Osteocyte (in vitro differentiated cells): ENCODE measurements at places on chromosomes 4 and X. TPM values are rescaled to one million over a fixed set of nuclear protein-coding genes. Genes with fewer than 3 reads are reported as not detected.

DNA sequence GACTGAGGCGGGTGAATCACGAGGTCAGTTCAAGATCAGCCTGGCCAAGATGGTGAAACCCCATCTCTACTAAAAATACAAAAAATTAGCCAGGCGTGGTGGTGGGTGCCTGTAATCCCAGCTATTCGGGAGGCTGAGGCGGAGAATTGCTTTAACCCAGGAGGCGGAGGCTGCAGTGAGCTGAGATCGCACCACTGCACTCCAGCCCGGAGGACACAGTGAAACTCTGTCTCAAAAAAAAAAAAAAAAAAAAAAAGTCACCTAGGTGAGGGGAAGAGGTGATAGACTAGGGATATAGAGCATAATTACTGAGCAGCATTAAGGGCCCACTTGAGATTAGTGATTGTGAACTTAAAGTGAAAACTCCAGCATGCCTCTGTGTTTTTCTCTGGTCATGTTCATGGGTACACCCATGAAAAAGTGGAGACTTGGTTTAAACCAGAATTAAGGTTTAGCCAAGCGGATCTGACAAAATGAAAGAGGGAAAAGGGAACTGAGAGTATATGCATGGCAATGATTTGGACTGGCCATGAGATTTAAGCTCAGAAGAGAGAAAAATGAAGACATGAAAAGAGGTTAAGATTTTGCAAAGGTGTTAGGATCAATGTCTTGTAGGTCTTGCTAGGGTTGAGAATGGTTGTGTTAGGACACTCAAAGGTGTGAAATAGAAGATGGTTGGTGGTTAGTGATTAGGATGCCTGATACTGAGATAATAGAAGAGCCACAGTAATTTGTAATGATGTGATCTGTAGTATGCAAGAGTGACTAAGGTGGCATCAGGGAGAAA, 105.0 kb downstream of the RAB28 start:
- no peaks in the 10 kb centered on the region for H3K4me1 ChIP-seq
- no peak overlapping the region for H3K4me3 ChIP-seq
- H3K36me3 ChIP-seq, result peaks cover 3% of the 10 kb centered on the region
- no peak for DNase-seq

- peak overlapping the region; percentile 46 for H3K4me3 ChIP-seq
- H3K27ac ChIP-seq, result peak overlapping the region; percentile 95
- no peak for DNase-seq
- no peaks in the 10 kb centered on the region for H3K27me3 ChIP-seq
- peaks cover 28% of the 10 kb centered on the region for H3K36me3 ChIP-seq
Measured at GRCh38 chr4:158873795-158874401, 105.1 kb downstream of the FNIP2 start.

DNA sequence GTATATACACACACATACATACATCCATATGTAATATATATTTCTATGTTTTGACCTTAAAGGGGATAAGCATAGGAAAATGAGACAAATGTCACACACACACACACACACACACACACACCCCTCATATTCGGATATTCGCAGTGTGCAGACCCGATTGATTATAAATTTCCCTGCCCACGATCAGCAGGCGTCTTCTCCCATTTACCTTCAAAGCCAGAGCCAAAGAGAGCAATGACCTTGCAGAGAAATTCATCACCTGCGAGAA, 488 bp downstream of the GPRIN3 start:
- H3K4me1 ChIP-seq, result no peaks in the 10 kb centered on the region
- peaks cover 28% of the 10 kb centered on the region for H3K27me3 ChIP-seq
- no peaks in the 10 kb centered on the region for H3K36me3 ChIP-seq
- H3K27ac ChIP-seq, result no peak overlapping the region
- DNase-seq, result no peak
- peak overlapping the region; percentile 72 for H3K4me3 ChIP-seq

The PABPC5 gene
- total RNA-seq, result 5.9 and 6.6 TPM in 2 replicates

- H3K27ac ChIP-seq, result no peak overlapping the region
- H3K36me3 ChIP-seq, result no peaks in the 10 kb centered on the region
- no peaks in the 10 kb centered on the region for H3K4me1 ChIP-seq
- H3K4me3 ChIP-seq, result no peak overlapping the region
Measured at GRCh38 chr4:183828125-183828524, 77.0 kb upstream of the STOX2 start.

The SPRY1 gene
- 51.0 and 51.7 TPM in 2 replicates for total RNA-seq

The GPR34 gene
- total RNA-seq, result not detected in 2 replicates

The TRIM61 gene
- not detected in 2 replicates for total RNA-seq

The ATOH1 gene
- total RNA-seq, result not detected in 2 replicates

GRCh38 chr4:55499495-55499894, 47.2 kb downstream of the CLOCK start:
- no peak for DNase-seq
- H3K4me3 ChIP-seq, result no peak overlapping the region
- peaks cover 26% of the 10 kb centered on the region for H3K36me3 ChIP-seq
- H3K4me1 ChIP-seq, result peaks cover 9% of the 10 kb centered on the region
- H3K27me3 ChIP-seq, result no peaks in the 10 kb centered on the region

The PCDH11X gene
- total RNA-seq, result not detected in 2 replicates

DNA sequence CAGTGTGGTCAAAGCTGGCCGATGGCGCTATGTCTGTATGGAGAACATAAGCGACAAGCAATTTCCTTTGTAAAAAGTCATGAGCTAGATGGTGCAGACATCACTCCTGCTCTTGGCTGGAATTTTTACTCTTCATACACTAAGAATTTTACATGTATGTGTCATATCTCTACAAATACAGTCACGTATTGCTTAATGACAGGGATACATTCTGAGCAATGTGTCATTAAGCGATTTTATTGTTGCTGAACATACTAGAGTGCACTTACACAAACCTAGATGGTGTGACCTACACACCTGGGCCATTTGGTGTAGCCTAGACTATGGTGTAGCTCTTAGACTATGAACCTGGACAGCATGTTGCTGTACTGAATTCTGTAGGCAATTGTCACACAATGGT, 185.4 kb downstream of the SOWAHB start:
- peaks cover 1% of the 10 kb centered on the region for H3K36me3 ChIP-seq
- H3K4me1 ChIP-seq, result peaks cover 13% of the 10 kb centered on the region
- H3K4me3 ChIP-seq, result no peak overlapping the region
- no peak for DNase-seq
- H3K27me3 ChIP-seq, result no peaks in the 10 kb centered on the region

The PASD1 gene
- total RNA-seq, result not detected in 2 replicates

The RADX gene
- not detected in 2 replicates for total RNA-seq
